Left lung (tissue), 14 donors: ENCODE measurements at places on chromosomes 1 and 21.

GRCh38 chr1:197951089-197951488 lies 33.9 kb downstream of the LHX9 start:
- DNase-seq, result no peak

GRCh38 chr1:12001249-12001917 lies 17.9 kb upstream of the MIIP start:
- no peak for DNase-seq

DNA sequence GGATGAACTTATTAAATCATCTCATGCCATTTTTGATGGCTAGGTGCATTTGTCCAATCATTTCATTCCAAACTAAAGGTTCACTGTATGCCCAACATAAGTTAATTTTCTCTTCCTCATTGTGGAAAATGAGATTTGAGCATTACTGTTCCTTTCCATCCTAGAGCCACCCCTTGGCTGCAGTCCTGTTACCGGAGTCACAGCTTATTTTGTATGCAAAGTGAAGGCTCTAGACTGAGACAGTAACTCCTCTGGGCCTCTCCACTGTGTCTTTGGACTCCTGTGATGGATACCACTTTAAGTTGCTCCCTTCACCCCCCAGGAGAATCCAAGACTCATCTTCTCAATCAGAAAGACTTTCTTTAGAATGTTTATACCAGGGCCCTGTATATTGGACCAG lies 59.7 kb downstream of the FGGY start:
- DNase-seq, result no peak

- peak; percentile 86 for DNase-seq
These were observed 57.3 kb downstream of the NKAIN1 start for GRCh38 chr1:31182352-31182751.

GRCh38 chr21:43885721-43886120 lies 20.7 kb downstream of the AGPAT3 start:
- peak; percentile 11 for DNase-seq

GRCh38 chr1:26191739-26192138 lies 1.3 kb downstream of the CATSPER4 start:
- no peak for DNase-seq

GRCh38 chr21:45973475-45974072 lies 8.0 kb upstream of the COL6A1 start:
- peak; percentile 84 for DNase-seq

- no peak for DNase-seq
These were observed 113.6 kb downstream of the MACF1 start for GRCh38 chr1:39317910-39318633.

DNA sequence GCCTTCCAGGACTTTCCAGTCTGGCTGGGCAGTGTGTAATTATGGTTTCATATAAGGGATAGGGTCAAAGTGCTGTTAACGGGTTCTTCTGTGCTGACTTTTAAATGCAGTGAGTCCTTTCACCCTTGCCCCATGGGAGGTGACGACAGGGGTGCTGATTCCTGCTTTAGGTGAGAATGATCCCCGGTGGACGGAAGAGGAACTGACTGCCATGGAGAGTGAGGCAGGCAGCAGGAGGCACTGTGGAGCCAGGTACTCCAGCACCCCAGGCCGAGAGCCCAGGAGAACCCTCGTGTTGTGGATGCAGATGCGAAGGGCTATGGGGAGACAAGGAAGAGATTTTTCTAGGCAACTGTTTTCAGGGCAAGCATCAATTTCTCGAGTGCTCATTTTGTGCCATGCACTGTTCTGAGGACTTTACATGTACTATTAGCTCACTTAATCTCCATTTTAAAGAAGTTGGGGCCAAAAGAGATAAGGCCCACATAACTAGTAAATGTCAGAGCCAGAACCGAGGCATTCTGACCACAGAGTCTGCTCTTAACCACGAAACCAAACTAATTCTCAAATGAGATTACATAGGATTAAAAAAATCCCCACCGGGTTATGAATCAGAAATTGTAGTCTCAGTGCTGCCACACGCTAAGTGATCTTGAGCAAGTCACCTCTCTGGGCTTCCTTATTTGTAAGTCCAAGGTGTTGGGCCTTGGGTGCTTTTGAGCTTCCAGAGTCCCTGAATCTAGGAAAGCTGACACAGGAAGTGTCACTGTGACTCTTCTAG lies 28.2 kb downstream of the STPG1 start:
- no peak for DNase-seq

GRCh38 chr1:51916587-51917405 lies 38.3 kb upstream of the NRDC start:
- DNase-seq, result no peak

GRCh38 chr1:219990782-219991510 lies 55.4 kb downstream of the EPRS1 start:
- peak; percentile 25 for DNase-seq

DNA sequence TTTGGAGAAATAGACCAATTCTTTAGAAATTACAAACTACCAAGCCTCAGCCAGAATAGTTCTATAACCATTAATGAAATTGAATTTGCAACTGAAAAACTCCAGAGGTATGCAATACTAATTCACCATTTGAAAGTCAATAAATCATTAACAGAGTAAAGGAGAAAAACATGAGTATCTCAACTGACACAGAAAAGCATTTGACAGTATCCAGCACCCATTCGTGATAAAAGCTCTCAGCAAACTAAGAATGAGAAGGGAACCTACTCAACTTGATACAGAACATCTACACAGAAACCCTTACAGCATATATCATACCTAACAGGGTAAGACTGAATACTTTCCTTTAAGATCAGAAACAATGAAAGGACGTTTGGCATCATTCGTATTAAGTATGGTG lies 54.3 kb downstream of the ST6GALNAC5 start:
- DNase-seq, result no peak

DNA sequence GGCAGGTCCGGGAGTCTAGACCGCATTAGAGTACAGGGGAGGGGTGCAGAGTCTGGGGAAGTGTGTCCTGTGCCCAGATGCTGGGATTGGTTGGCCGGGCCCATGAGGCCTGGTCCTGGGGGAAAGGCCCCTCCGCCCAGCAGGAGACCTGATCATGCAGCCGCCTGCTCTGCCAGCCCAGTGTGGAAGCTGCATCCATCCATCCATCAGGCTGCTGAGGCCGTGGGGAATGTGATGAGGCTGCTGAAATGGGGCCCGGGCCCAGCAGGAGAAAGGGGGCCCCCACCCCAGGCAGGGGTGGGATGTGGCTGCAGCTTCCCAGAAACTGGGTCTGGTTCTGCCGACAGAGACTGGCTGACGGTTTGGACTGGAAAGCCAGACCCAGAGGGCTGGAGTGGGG lies 37.2 kb downstream of the EPHA2 start:
- DNase-seq, result peak; percentile 55

- no peak for DNase-seq
These were observed 359.6 kb upstream of the PTBP2 start for GRCh38 chr1:96361961-96362360.

DNA sequence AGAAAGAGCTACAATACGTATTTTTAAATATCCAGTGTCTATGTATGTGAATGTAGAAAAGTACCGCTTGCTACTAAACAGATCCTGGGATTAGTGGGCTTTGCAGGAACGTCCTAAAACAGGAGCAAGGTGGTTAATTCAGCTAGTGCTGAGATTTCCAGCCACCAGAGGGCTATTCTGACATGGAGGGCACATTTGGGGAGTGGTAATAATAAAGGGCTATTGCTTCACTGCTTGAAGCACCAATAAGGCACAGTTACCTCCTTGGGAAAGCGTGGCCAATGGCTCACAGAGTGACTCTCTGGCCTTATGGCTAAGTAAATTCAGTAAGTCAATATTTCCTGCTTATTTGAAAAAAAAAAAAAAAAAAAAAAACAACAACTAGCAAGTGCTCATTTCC lies 152.4 kb downstream of the GABPA start:
- no peak for DNase-seq

DNA sequence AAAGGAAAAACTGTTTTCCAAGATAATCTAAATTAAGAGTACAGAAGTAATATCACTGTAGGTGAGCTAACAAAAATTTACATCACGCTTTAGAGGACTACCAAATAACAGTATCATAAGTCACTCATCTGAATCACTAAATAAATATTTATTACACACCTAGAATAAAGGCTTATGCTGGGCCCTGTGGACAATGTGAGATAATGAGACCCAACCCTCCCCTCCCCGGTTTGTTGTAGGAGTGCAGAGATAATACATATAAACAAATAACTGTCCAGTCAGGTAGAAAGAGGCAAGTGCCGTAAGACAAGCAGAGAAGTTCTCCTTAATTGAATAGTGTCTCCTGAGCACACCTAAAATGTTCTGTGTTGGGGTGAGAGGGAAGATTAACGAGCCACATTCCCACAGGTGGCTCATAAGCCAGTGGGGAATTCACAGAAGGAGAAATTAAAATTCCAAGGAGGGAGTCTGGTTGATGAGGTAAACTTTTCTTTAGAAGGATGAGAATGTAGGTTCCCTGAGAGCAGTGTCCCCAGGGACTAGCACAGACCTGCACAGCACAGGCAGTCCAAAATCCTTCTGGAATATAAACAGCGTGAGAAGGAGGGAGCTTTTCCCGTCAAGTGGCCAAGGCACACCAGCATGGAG lies 241.4 kb downstream of the NFIA start:
- DNase-seq, result no peak

DNA sequence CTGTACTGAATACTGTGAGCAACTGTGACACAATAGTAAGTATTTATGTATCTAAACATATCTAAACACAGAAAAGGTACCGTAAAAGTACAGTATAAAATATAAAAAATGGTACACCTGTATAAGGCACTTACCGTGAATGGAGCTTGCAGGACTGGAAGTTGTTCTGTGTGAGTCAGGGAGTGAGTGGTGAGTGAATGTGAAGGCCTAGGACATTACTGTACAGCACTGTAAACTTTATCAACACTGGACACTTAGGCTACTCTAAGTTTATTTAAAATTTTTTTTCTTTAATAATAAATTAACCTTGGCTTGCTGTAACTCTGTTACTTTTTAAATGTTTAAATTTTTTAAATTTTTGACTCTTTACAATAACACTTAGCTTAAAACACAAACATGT lies 24.5 kb upstream of the SHCBP1L start:
- no peak for DNase-seq

DNA sequence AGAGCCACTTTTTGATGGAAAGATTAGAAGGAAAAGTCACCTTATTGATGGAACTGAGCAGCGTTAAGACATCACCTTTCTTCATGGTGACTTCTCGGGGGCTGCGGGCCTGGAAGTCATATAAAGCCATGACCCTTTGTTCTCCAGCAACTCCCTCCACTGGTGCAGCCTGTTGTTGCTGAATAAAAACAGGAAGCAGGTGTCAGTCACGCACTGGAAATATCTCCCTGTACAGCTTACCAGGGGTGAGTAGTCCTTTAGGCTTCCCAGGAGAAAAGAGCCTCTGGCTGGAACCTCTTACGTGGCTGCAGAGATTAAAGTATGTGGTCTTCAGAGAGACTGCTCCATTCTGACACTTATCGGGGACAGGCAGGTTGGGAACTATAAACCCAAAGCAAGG lies 31.9 kb downstream of the SPTA1 start:
- no peak for DNase-seq

- no peak for DNase-seq
These were observed 210.7 kb upstream of the EDN2 start for GRCh38 chr1:41695118-41695745.

DNA sequence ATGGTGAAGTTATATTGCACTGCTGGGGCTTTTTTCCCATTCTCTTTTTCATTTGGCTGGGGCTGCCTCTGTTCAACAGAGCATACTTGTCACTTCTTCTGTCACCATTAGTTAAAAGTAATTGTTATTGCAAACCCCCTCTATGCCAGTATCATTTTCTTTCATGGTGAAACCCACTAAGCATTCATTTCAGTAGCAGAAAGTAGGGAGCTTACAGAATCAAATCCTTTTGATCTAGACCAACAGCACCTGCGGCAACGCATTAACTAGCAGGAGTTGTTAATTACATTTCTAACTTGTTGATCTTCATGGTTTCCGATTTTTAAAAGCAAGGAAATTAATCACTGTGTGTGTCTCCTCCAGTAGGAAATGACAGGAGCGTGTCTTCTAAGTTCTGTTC lies 15.0 kb downstream of the SMYD2 start:
- DNase-seq, result no peak

DNA sequence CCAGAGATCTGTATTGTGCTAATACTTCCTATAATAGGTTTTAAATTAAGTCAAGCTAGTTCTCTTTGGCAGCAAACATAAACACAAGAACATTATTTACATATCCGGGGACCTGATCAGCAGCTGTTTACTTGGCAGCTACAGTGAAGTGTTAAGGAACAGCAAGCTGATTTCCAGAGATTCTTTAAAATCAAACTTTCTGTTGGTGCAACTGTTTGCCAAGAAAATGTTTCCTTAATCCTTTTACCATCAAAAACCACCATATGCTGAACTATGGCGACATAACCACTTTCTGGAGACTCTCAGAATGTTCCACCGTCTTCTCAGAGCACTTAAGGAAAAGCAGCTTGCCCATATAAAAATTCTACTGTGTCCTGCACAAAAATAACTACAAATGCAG lies 107.0 kb upstream of the KRTAP19-8 start:
- no peak for DNase-seq

DNA sequence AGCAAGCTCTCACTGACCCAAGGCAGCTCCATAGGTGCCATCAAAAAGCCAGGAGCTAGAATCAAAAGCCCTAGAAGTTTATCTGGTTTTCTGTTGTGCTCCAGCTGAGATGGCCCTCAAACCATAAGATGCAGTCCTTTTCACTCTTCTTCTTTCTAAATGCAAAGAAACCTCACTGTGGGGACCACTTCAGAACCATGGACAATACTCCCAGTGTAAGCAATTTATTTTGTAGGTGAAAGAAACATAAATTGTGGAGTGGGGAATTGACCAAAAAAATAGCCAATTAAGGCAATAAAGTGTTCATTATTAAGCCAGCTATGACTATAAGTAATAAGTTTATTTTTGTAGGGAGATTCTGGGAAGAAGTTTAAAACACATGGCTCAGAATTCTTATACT lies 1399.9 kb downstream of the PLA2G4A start:
- no peak for DNase-seq

DNA sequence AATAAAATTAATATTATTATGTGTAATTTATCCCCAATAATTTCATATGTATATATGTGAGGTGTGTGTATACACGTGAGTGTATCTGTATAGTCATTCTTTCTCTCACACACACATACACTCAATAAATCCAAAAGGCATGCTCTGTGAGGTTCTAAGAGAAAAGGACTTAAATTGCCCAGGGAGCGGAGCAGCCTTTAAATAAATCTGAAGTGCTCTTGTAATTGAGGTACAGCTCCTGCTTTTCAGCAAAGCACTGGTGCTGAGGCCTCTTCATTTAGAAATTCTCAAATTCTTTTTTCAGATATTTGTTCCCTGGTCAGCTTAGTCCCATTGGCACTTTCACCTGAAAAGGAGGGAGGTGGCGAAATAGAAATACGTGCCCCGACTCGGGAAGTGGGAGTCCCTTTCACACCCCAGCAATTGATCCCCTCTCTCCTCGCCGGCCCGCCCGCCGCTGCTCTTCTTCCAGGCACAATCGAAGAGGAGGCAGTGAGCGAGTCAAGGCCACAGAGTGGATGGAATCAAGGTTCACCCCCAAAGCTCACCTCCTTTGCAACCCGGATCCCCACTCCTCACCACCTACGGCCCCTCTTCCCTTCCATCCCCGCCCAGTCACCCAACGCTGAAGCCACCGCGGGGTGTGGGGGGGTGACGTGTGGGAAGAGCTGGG lies 944 bp downstream of the PLPPR5 start:
- DNase-seq, result no peak
